A549 treated with Mapracorat at 1 μM for 4 hours (cell line): ENCODE measurements at places on chromosomes 16 and 17. TPM values are rescaled to one million over a fixed set of nuclear protein-coding genes. Genes with fewer than 3 reads are reported as not detected.

The SSTR5 gene
- 0.28 to 0.72 TPM (median 0.35 TPM) in 5 replicates for total RNA-seq

The PYY gene
- total RNA-seq: not detected in 5 replicates

The SNAI3 gene
- total RNA-seq: 0.07 to 0.23 TPM (median 0.16 TPM) in 5 replicates

The ACSM2A gene
- total RNA-seq: not detected in 5 replicates

The LHX1 gene
- total RNA-seq: 0.79 to 2.1 TPM (median 1.5 TPM) in 5 replicates

The FSCN2 gene
- 0.59 to 1.9 TPM (median 1.4 TPM) in 5 replicates for total RNA-seq

The ITGB4 gene
- 92.0 to 109 TPM (median 95.3 TPM) in 5 replicates for total RNA-seq

The MEOX1 gene
- not detected in 5 replicates for total RNA-seq

The MYADML2 gene
- not detected in 5 replicates for total RNA-seq

The NECAB2 gene
- total RNA-seq: 1.4 to 3.3 TPM (median 2.4 TPM) in 5 replicates

The RAB11FIP4 gene
- total RNA-seq: 1.5 to 2.2 TPM (median 1.6 TPM) in 5 replicates

The BCAR1 gene
- total RNA-seq: 76.4 to 120 TPM (median 116 TPM) in 5 replicates

The ACSM2B gene
- total RNA-seq: not detected in 5 replicates

The PDE6G gene
- total RNA-seq: 1.4 to 3.3 TPM (median 2.0 TPM) in 5 replicates

The ZNF469 gene
- total RNA-seq: 6.1 to 11.5 TPM (median 9.9 TPM) in 5 replicates

The DNAH3 gene
- total RNA-seq: 0.09 to 0.33 TPM (median 0.21 TPM) in 5 replicates

The KSR1 gene
- total RNA-seq: 9.6 to 16.2 TPM (median 14.9 TPM) in 5 replicates

The NOMO2 gene
- total RNA-seq: 101 to 110 TPM (median 102 TPM) in 5 replicates

The FBXL16 gene
- 9.5 to 15.8 TPM (median 11.2 TPM) in 5 replicates for total RNA-seq

The TMEM114 gene
- not detected in 5 replicates for total RNA-seq
